ENCODE measurements at places on chromosomes 11 and 22.

GRCh38 chr22:44460691-44461375 lies 37.2 kb downstream of the RTL6 start:
- DNase-seq = no peak

DNA sequence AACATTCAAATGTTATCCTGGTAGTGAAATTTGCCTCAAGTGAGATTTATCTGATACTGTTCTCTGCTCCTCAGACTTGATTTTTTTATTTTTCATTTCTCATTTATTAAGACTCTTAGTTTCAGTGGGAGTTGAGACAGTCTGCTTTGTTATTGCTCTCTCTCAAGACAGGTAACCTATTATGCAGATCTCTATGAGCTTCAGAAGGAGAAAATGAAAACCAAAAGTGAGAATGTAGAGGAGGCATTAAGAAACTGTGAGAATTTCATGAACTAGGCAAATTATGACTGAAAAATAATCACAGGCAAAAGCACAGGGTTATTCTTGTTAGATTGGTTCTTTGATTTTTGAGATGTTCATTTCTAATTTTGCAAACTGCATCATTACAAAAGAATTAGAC lies 290.0 kb upstream of the CHORDC1 start:
- DNase-seq = no peak

DNA sequence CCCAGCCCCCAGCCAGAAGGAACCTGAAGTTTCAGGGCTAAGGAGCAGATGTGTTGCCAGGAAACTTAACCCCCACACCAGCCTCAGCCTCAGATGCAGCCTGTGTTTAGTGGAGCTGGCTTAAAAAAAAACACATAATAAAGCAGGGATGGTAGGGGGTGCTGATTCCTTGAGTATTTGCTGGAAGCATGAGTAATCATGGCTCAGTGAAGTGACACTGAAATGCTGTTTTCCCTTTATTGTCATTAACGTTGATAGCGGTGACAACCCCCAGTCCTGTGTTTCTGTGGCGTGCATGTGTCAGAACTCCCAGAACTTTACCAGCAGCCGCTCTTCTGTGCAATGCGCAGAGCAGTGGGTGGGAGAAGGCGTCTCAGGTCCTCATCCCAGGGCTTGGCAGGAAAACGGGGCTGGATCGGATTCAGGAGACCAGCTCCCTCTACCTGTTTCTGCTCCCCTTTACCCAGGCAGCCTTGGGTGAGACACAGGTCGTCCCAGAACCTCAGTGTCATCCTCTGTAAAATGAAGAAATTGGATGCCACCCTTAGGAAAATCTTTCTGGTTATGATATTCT lies 1282.1 kb downstream of the TBC1D22A start:
- no peak for DNase-seq

- no peak for DNase-seq
These were observed 9.3 kb upstream of the SERPING1 start for GRCh38 chr11:57588046-57588710.

- DNase-seq = no peak
These were observed 12.2 kb downstream of the SLC35C1 start for GRCh38 chr11:45817191-45817590.

DNA sequence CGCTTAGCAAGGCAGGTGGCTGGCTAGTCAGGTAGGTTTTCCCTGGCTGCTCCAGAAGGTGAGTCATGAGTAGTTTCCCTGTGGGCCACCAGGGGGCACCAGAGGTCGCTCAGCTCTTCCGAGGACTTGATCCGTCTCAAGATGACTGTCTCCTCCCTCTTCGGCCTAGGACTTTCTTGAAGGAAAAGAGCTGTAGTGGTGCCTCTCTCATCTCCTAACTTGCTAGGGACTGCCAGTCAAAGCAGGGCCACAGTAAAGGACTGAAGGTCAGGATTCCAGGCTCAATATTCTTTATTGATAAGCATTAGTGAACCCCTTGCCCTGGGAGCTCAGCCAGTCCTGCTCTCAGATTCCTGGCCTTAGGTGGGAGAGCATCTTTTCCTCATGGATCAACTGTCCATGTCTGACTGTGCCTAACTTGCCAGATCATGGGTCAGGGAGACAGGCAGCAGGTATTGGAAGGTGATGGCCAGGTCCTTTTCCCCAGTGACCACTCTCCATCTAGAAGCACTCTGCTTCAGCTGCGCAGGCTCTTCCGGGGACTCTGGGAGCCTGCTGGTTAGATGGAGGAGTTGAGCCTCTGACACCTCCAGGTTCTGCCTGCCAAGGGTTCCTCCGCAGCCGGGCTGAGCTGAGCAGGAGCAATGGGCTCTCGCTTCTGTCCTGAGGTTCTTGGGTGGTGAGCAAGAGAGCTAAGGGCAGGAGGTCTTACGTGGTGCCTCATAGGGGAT lies 1.9 kb downstream of the POLD4 start:
- no peak for DNase-seq

- DNase-seq = peak; percentile 51
These were observed 121.5 kb downstream of the CCDC34 start for GRCh38 chr11:27241311-27242122.

- DNase-seq = no peak
These were observed 843 bp downstream of the OR51T1 start for GRCh38 chr11:4882543-4882942.

DNA sequence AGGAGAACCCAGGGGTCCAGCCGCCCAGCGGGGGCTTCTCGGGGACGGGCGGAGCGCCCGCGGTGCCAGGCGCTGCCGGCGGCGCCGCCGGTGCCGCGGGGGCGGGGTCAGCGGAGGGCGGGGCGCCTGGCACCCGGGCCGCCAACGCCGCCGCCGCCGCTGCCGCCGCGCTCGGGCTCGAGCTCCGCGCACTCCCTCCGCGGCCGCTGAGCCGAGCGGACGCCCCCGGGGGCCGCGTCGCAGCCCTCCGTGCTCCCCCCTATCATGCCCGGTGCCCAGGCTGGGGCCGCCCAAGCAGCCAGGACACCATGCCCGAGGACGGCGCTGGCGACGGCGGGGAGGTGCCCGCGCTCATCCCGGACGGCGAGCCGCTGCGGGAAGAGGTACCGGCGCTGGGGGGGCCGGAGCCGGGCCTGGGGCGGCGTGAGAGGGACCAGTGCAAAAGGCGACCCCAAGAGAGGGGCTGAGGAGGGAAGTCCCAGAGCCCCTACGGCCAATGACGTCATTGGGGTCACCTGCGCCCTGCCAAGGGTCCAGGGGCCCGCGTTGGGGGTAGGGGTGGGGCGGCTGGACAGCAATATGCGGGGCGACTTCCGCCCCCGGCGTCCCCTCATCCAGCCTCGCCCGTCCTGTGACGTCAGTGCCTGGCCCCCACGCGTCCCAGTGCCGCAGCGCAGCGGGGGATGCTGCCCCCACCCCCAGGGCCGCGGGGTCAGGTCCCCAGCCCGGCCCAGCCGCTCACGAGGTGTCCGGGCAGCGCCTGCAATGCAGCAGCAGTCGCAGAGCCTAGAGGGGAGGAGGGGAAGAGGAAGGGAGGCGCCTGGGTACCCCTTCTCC lies at the start of gene TMEM151A:
TSS of gene TMEM151A (plus strand) at position 189 of the 837 bp plus-strand sequence. CDS start at position 309, 120 bp downstream.
- no peak for DNase-seq

- no peak for DNase-seq
These were observed 60.0 kb downstream of the MYEOV start for GRCh38 chr11:69353696-69354544.

DNA sequence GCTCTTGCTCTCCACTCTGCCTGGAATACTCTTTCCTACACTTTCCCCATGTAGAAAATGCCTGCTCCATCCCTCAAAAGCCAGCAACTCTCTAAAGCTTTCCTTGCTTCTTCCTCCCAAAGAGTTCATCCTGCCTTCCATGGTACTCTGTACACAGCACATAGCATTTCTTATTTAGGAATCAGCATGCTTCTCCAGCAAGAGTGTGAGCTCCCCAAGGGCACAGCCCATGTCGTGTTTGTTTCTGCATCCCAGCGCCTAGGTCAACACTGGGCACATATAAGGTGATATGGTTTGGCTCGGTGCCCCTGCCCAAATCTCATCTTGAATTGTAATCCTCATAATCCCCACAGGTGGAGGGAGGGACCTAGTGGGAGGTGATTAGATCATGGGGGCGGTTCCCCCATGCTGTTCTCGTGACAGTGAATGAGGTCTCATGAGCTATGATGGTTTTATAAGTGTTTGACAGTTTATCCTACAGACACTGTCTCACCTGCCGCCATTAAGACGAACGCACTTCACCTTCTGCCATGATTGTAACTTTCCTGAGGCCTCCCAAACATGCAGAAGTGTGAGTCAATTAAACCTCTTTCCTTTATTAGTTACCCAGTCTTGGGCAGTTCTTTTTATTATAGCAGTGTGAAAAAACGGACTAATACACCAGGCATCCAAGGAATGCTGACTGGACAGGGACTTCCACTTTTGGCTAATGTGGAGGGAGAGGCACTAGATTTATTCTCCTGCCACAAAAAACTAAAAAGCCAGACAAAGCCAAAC lies 8.2 kb downstream of the VPS37C start:
- DNase-seq = no peak

DNA sequence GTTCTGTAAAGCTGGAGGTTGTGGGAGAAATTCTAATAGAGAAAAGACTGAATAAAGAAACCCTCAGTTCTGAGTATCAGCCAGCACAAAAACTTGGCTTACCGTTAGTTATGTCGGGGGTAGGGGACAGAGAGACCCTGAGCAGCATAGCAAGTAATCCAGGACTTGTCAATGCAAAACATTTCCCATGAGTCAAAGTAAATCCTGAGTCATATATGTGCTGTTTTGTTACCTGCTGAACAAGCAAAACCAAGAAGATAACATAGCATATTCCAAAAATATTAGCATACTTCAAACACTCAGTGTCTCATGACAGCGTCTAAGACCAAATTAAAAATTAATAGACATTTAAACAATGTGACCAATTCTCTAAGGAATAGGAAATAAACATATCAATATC lies 75.1 kb upstream of the LUZP2 start:
- DNase-seq = no peak

- DNase-seq = no peak
These were observed 816.9 kb upstream of the CCDC90B start for GRCh38 chr11:84103096-84103495.

- no peak for DNase-seq
These were observed 96.9 kb upstream of the ANO1 start for GRCh38 chr11:69981119-69981784.

GRCh38 chr11:56331861-56332491 lies 13.9 kb upstream of the OR8K1 start:
- no peak for DNase-seq

DNA sequence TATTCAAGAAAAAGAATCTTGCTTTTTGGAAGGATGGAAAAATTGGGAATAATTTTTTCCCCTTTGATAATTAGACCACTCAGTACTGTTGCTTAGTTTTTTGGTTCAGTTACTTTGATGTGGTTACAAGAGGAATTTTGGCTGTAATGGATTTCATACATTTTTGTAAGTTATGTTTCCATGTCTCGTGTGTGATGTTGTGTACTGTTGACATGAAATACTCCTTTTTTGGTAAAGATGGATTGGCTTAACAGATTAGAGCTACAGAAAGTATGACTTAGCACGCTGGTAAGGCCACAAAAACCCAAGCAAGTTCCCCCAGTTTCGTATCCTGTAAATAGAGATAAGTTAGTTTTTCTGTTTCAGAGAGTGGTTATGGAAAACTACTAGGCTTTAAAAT lies 11.9 kb downstream of the TBCEL start:
- no peak for DNase-seq

DNA sequence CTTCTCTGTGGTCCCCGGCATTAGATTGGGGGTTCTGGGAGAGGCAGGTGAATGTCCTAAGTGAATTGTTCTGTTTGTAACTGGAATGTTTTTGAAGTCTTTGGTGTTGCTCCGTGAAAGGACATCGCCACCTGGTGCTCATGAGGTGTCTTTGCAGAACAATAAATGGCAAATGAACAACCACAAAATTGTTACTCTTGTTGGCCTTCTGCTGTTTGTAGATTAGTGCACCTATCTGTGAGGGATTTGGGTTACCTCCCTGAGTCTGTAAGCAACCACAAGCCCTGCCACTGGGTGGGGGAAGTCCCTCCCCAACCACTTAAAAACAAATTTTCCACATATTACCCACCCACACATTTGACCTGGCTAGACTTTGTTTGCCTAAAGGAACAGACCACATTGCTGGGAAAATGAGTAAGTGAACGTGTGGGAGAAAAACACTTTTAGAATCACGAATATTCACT lies 4.7 kb downstream of the MPEG1 start:
- peak; percentile 33 for DNase-seq

DNA sequence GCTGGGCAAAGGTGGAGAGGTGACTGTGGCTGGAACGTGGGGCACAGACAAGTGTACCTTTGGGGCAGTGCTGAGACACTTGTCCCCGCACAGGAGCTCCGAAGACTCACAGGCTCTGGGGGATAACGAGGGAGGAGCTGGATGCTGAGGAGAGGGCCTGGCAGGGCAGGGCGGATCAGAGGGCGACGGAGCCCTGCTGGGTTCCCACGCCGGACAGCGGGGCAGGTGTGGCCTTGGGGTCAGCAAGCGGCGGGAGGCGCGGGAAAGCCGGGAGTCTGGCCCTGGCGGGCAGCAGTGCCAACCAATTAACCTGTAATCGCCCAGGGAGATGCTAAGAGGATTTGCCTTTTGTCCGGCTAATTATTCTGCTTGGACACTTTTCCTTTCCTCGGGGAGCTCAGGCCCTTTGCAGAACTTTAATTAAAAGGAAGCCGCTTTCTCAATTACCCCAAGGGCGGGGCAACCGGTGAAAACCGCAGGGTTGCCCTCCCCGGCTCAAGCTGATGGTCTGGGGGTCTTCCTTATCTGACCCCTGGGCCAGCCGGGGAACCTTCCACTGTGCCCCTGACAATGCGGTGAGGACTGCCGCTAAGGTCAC lies 71.5 kb downstream of the WNT7B start:
- no peak for DNase-seq

DNA sequence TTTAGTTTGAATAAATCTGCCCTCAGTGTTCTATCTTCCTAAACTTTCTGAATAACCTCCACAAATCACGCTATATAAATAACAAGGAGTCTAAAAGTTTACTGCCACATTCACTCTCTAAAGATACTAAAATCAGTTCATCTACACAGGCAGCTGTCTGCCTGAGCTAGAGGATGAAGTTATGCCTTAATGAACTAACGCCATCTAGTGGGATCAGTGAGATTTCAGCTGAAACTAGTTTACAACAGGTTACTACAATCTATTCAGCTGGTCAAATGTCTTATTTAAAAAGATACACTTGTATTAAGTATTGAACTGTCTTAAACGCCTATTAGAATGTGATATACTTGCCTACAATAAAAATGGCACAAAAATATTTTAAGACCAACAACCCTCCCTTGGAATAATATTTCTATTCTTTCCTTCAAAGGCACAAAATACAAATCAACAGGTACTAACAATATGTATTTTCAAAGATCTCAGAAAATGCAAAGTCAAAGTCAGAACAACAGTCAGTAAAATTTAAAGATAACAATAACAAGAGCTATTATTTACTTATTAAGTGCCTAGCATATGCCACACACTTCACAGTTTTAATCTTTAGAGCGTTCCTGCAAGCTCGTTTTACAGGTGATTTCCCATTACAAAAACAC lies 84.1 kb downstream of the LARGE2 start:
- DNase-seq = peak; percentile 59

GRCh38 chr22:19764636-19765476 lies 4.3 kb downstream of the TBX1 start:
- DNase-seq = no peak
